ENCODE measurements at places on chromosomes 5 and 9.
A peak's percentile ranks its signal among the peaks of the same experiment; 100 is the strongest.

DNA sequence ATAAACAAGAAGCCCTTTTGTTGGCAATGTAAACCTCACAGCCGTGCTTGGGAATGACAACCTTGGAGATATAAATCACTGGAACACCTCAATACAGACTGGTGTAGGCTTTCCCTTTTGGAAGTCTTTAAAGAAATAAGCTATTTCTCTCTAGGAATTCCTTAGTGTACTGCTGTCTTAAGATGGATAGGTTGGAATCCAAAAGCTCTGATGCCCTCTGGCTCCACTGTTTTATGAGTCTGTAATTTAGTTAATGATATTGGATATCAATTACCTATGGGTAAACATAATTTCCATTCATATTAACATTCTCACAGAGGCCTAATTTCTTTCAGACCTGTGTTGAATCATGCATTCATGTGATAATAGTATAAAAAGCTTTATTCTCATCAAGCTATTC is 435.9 kb upstream of the MPDZ start:
- DNase-seq, result no peak

DNA sequence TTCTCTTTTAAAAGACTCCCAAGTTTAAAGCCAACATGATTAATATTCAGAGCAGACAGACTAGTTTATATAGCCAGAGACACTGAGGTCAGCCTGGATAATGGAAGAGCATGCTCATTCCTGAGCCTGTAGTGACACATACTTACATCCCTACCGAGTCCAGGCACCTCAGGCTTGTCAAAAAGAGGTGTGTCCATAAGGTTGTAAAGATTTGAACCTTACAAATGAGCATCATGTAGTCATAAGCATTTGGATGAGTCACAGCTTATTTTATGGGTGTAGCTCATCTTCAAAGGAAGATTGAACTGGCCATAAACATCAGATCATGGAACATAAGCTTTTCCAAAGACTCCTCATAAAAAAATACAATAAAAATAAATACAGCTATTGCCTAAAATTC is 333.5 kb downstream of the EFNA5 start:
- no peak for DNase-seq

DNA sequence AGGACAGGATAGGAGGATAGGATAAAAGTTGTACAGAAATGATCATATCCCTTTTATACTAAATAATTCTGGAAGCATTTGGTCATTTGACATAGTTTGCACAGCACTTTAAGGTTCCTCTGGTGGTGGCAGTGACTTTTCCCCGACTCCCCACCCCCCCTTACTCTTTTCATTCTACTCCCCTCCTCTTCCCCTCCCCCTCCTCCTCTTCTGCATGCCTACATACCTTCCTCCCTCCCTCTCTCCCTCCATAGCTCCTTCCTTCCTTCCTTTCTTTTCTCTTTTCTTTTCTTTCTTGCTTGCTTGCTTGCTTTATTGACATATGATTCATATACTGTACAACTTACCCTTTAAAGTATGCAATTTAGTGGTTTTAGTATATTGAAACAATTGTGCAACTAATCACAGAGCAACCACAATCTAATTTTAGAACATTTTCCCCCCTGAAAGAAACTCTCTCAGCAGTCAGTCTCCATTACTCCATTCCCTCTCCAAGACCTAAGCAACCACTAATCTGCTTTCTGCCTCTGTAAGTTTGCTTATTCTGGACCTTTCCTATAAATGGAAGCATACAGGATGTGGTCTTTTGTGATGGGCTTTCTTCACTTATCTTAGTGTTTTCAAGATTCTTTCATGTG is 159.0 kb downstream of the HACD4 start:
- no peak for DNase-seq

GRCh38 chr5:95454536-95454935 is 63.4 kb downstream of the FAM81B start:
- DNase-seq, result no peak

GRCh38 chr5:139671096-139671841 is 23.1 kb downstream of the CXXC5 start:
- DNase-seq, result no peak

DNA sequence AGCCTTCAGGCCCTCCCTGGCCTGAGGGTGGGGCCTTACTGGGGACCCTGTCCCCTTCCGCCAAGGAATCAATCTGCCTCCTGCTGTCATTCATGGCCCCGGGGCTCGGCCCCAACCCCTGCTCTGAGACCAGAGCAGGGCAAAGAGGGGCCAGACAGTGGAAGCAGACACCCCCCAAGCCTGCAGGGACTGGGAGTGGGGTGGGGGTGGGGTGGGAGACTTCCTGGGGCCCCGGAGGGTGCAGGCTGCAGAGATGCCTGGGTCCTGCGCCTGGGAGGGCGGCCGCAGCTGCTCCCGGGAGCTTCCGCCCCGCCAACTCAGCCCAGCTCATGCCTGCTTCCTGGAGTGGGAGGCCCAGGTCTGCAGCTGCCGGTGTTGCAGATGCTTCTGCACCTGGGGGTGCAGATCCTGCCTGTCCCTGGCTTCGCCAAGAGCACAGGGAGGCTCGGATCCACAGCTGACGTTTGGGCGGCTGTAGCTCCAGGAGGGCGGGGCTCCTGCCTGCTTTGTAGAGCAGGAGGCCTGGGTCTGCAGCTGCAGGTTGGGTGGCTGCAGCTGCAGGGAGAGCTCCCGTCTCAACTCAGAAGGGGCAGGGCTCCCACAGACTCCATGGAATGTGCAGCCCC is 6.2 kb downstream of the KIF4B start:
- DNase-seq, result no peak

DNA sequence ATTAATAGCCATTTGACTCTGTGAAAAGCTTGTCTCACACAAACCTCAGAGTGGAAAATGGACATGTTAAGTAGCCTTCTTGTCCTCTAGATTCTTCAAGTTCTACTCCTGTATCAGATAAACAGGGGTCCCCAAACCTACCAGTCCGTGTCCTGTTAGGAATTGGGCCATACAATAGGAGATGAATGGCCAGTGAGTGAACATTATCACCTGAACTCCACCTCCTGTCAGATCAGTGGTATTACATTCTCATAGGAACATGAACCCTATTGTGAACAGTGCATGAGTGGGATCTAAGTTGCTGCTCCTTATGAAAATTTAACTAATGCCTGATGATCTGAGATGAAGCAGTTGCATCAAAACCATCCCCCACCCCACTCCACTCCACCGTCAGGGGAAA is 136.3 kb downstream of the TMEM232 start:
- DNase-seq, result no peak

DNA sequence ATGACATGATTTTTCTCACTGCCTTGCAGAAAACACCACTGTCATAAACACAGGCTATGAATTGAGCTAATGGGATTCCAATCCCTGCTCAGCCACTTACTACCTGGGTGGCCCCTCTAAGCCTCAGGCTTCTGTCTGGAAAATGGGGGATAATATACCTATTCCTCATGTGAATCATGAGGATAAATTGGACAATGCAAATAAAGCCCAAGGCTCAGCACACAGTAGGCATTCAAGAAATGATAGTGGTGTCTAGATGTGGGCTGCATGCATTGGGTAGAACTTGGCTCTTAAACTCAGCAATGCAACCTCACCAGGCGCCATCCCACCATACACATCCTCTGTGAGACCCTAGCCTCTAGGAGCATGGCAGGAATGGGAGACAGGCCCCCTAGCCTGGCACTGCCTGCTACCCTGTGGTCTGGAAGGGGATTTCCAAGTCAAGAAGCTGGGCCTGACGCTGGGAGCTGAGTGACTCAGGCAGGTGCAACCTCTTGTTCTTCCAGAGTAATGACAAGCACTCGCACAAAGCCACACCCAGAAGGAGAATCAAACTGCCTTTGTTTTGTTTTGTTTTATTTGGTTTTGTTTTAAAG is 2.3 kb upstream of the TNIP1 start:
- DNase-seq, result peak; percentile 20

DNA sequence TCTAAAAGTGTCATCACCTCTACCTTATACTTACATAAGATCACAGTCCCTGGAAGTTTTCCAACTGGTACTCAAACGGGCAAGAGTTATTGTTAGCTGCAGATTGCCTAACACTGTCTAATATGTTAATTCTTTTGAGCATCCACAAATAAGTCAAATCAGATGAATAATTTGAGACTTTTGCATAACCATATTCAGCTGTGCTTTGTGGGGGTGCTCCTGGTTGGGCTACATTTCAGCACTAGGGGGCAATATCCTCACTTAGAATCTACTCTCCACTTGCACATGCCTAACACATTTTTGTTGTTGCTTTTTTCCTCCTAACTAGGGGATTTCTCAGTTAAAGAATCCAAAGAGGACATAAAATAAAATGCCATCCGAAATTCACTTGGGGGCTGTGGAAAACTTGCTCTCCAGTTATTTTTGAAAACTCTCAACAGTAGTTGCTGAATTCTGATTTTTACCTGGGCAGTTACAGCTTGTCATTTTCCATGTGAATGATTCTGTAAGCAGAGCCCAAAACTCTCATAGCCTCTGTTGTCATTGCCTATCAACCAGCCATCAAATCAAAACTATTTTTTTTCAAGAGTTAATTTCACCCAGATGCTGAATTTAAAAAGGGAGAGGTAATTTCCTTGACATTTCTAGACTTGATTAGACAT is 71.5 kb downstream of the TRIM36 start:
- DNase-seq, result no peak

DNA sequence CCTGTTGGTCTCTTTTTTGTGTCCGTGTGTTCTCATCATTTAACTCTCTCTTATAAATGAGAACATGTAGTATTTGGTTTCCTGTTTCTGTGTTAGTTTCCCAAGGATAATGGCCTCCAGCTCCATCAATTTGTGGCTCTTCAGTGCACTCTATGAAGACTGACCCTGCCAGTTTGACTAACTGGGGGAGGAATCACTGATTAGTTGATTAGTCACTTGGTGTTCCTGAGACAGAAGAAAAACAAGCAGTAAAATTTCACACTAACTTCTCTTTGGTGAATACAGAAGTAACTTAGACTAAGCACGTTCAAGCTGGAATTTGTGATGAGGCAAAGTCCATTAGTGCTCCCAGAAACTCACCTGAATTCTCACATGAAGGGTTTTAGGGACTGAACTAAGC is 495.8 kb upstream of the RORB start:
- DNase-seq, result no peak

- no peak for DNase-seq
Observed at GRCh38 chr5:61423487-61424145, 91.6 kb downstream of the ZSWIM6 start.

DNA sequence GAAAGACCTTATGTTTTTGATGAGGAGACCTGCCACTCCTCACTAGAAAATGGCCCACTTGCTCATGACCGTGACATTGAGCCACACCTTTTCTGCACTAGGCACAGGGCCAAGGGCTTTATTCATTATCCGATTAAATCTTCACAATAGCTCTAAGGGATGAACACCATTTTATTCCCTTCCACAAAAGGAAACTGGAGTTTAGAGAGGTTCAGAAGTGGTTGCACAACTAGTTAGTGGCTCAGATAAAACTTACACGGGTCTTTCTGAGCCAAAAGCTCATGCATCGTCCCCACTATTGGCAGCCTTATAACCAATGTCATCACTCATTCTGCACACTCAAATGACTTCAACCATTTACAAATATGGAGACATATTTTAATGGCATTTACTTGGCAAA is 39.4 kb downstream of the SUSD1 start:
- no peak for DNase-seq

- DNase-seq, result no peak
Observed at GRCh38 chr9:112258106-112258505, 75.3 kb downstream of the PTBP3 start.

GRCh38 chr5:157280927-157281326 is 15.0 kb downstream of the CYFIP2 start:
- no peak for DNase-seq

- DNase-seq, result no peak
Observed at GRCh38 chr5:112653638-112654205, 84.0 kb upstream of the APC start.

GRCh38 chr9:31908158-31908890 is 476.1 kb upstream of the ACO1 start:
- no peak for DNase-seq

- no peak for DNase-seq
Observed at GRCh38 chr5:93924628-93925027, 183.2 kb upstream of the POU5F2 start.

DNA sequence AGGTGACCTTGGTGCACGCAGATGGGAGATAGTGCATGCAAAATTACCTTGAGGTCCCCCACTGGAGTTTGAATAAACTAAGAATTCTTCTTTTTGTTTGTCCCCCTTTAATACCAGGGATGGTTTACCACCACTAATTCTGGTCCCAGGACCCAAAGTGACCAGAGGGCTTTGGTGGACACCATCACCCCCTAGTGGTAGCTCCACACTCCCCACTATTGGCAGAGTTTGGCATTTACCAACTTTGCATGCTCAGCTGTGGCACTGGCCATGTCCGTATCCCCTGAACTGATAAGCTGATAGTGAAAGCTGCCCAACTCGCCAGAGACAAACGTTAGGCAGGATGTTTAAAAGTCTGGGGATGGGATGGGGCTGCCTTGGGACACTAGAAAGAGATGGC is 3.3 kb downstream of the ASTN2 start:
- no peak for DNase-seq

- no peak for DNase-seq
Observed at GRCh38 chr5:1503241-1504068, 20.3 kb downstream of the LPCAT1 start.

GRCh38 chr9:92265154-92265553 is 28.3 kb downstream of the IARS1 start:
- no peak for DNase-seq

DNA sequence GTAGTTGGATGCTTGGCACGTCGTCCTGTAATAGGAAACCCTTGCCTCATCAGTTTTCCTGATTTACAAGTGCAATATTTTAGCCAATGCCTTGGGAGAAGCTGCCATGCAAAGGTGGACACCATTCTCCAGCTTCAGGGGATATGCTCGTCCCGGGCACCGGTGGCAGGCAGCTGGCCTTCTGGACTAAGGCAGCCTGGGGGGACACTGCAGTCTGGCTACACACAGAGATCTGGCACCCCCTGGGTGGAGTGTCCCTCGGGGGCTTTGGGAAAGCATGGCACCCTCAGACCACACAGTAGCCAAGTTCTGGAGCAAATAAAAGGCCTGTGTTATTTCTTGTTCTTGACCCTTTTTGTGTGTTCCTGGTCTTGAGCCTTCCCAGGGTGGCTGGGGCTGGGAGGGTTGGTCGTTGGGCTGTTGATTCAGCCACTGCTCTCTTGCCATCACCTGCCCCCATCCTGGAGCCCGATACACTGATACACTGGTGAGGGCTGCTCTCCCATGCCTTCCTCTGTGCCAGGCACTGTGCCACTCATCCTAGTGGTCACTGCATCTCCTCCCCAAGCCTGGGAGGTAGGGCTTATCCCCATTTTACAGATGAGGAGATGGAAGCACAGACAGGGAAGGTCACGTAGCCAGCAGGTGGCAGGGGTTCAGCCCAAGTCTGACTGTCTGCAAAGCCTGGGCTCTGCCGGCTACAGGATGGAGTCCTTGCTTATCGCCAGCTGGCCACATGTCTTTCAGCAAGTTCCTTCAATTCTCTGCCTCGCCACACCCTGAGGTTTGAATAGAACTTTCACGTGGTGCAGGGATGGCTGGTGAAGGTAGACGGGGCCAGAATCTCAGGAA is 134.1 kb downstream of the RGS3 start:
- no peak for DNase-seq

All from effector CD8-positive, alpha-beta T cell (primary cell).